ENCODE measurements at places on chromosomes 1 and 21.

DNA sequence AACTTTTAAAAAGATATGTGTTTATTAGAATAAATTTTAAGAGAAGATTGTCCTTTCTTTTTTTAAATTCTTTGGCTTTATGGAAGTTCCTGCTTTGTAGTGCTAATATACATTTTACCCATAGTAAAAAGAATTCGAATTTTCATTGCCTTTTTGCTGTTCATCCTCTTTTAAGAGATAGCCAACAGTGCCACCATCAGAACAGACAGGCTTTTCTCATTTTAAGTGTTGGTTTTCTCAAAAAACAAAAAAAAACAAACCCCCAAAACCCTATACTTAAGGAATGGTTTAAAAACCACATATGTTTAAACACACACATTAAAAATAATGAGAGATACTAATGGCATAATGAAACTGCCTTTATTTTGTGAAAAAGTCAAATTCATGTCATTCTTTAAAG lies 118.8 kb downstream of the NEK7 start:
- no peak for DNase-seq

GRCh38 chr21:46128106-46128932 lies 27.1 kb downstream of the FTCD start:
- DNase-seq: no peak

GRCh38 chr1:2258996-2259395 lies 30.9 kb downstream of the SKI start:
- no peak for DNase-seq

GRCh38 chr1:207077470-207078377 lies 10.9 kb upstream of the C4BPB start:
- DNase-seq: peak; percentile 53

DNA sequence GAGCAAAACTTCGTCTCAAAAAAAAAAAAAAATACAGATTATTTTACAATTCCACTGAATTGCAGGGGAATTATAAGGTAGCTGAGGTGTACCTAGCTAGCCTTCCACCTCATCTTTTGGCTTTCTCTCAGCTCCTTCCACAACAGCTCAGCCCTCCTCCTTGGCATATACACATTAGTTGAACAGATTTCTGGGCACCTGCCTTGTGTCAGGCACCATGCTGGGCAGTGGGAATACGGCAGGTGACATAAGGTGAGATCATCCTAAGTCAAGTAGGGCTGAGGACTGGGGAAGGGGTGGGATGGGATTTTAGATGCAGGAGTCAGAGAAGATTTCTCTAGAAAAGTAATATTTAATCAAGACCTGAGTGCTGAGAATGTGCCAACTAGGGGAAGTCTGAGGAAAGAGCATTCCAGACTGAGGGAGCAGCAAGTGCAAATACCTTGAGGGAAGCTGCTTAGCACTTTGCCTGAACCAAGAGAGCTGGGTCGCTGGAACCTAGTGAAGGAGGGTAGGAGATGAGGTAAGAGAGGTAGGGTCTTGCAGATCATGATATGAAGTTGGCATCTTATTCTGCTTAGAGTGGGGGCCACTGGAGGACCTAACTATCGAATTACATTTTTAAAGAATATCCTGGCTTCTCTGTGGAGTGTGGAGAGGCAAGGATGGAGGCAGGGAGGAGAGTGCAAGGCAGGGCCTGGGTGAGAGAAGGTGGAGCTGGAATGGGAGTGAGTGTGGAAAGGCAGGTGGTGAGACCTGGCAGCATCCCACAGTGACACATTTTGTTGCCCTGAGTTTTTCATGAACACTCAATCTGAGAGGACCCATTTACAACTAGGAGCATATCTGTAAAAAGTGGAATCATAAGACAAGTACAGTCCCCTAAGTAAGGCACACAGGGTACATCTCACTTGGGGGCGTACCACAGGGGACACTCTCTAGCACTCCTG lies 28.2 kb downstream of the LAMC2 start:
- no peak for DNase-seq

DNA sequence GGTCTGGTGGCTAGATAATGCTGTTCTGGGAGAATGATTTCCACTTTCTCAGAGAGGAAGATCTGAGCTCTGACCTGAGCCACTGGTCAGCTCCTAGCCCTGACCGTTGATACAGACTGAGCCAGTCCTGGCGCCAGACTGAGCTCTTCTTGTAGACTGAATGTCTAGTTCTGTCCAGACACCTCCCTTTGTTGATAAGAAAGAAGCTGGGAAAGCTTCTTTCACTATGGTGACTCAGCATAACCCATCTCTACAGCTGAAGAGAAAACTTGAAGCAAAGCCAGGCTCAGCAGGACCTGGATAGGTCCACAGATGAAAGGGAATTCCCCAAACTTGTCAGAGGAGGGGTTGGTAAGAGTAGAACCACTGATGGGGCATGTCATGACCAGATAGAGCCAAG lies 9.9 kb upstream of the TRABD2B start:
- DNase-seq: no peak

All from hepatic stellate cell (primary cell).